ENCODE measurements at places on chromosomes 1 and 21. TPM values are rescaled to one million over a fixed set of nuclear protein-coding genes. Genes with fewer than 3 reads are reported as not detected.

- DNase-seq, result no peak
Observed at GRCh38 chr1:31752258-31752657, 11.9 kb downstream of the ADGRB2 start.

GRCh38 chr1:190759807-190760206, 282.1 kb upstream of the BRINP3 start:
- no peak for DNase-seq

DNA sequence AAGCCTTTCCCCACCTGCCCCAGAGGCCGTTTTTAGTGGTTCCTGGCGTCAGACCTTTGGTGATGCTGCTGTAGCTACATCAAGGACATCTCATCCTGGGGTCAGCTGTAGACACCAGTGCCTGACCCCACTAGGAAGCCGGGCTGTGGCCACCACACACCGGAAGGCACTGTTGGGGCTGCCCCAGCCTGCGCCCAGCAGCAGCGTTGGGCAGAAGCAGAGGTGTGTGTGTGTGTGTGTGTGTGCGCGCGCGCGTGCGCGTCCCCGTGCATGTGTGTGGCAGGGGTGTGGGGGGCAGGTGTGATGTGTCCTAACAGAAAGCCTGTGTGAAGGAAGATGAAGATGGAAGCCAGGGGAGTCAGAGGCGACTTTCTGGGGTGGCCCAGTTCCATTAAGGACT, 62.0 kb upstream of the COL6A1 start:
- DNase-seq, result no peak

GRCh38 chr1:23421753-23422240, 2.8 kb downstream of the TCEA3 start:
- DNase-seq, result no peak

CYP4Z1 gene
- not detected for total RNA-seq

Data from renal cortical epithelial cell (primary cell).